Aorta (tissue), 5 donors: ENCODE measurements at places on chromosomes 13 and 19. TPM values are rescaled to one million over a fixed set of nuclear protein-coding genes. Genes with fewer than 3 reads are reported as not detected.

GRCh38 chr13:21034603-21035191, 26.7 kb downstream of the LATS2 start:
- DNase-seq = no peak

DNA sequence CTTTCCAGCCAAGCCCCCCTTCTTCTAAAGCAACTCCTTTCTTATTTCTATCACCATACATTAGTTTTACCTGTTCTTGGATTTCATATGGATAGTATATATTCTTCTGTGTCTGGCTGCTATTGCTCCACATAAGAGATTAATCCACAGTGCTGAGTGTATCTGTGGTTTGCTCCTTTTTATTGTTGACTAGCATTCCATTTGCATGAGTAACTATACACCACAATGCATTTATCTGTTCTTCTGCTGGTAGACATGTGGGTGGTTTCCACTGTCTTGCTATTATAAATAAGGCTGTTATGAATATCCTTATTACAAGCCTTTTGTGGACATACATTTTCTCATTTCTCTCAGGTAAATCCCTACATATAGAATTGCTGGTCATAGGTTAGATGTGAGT, 138.2 kb downstream of the SLC7A1 start:
- no peak for DNase-seq

Gene LILRA5
- 5.5 TPM for total RNA-seq

Gene C19orf73
- 0.72 TPM for total RNA-seq

Gene EFNA2
- total RNA-seq = not detected

Gene CBARP
- total RNA-seq = 3.0 TPM

Gene ZNF20
- 6.8 TPM for total RNA-seq

Gene SLITRK5
- 0.45 TPM for total RNA-seq

- no peak for DNase-seq
These were observed 926.8 kb upstream of the MIR17HG start for GRCh38 chr13:90420683-90421082.

Gene PSG3
- not detected for total RNA-seq

Gene KCNRG
- 0.45 TPM for total RNA-seq

Gene MPHOSPH8
- 35.7 TPM for total RNA-seq

DNA sequence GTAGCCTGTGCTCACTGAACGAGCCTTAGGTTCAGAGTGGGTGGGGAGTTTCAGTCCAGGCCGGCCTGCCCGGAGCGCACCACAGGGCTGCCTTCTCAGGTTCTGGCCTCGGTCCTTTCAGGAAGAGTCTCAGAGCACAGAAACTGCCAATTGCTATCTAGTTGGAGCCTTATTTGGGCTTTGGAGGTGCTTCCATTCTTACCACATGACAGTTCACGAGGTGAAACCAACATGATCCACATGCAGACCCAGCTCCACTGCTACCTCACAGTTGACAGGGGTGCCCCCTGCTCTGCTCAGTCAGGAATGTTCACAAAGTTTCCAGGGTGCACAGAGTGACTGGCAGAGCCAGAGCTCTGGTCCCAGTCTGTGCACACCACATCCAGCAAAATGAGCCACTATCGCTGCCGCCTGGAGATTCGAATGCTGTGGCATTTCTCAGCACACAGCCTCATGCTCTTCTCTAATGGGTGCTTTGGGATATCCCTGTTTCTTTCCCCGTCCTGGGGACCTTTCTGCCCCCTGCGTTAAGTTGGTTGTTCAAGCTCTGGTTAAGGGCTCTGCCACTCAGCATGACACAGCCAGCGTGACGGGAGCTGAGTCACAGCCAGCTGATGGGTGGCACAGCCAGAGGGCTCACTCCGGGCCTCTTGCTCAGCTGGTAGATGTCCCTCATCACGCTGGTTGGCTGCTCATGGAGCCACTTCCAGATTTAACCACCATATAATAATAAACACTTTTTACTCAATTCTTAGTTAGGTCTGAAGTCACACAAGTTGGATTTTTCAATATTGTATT, 7.5 kb upstream of the SACS start:
- DNase-seq = no peak

- no peak for DNase-seq
These were observed at the start of gene STRN4 for GRCh38 chr19:46746281-46747057. STRN4 (minus strand) TSS chr19:46746450; CDS start chr19:46746430, 20 bp downstream.

Gene CGB3
- not detected for total RNA-seq

Gene ZNF836
- total RNA-seq = 20.3 TPM

DNA sequence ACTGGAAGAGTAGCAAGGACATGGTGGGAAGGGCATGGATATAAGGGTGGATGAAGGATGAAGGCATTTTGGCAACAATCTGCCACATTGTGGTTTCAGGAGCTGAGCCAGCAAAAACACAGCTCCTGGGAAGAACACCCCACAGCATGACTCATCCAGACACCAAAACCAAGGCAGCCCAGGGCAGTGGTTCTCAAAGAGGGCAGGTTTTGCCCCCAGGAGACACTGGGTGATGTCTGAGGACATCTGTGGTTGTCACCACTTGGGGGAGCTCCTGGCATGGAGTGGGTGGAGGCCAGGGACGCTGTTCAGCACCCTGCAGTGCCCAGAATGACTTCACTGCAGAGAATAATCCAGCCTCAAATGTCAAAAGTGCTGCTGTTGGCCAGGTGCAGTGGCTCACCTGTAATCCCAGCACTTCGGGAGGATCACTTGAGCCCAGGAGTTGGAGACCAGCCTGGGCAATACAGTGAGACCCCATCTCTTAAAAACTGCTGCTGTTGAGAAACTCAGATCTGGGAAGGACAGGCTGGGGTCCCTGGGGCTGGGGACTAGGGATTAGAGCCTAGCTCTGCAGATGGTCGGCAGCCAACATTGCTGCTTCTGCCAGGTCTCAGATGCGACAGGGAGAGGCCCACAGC, 16.1 kb downstream of the ZFR2 start:
- DNase-seq = no peak

GRCh38 chr19:4597278-4597974, 37.9 kb upstream of the SEMA6B start:
- no peak for DNase-seq

Gene CYP2A7
- total RNA-seq = not detected

GRCh38 chr19:367963-368629, 23.5 kb upstream of the MIER2 start:
- DNase-seq = no peak

- DNase-seq = no peak
These were observed 104.3 kb upstream of the FRY start for GRCh38 chr13:31927219-31927653.

GRCh38 chr19:42528354-42529247, at the start of gene CEACAM1:
CEACAM1 (minus strand) TSS chr19:42528481; CDS start chr19:42528374, 107 bp downstream.
- peak; percentile 56 for DNase-seq

- DNase-seq = no peak
These were observed 31.4 kb downstream of the CCDC122 start for GRCh38 chr13:43848001-43848649.
